A673 (cell line): ENCODE measurements at places on chromosomes 7 and 10. TPM values are rescaled to one million over a fixed set of nuclear protein-coding genes. Genes with fewer than 3 reads are reported as not detected.

RARRES2 gene
- not detected in 2 replicates for total RNA-seq

MMRN2 gene
- 0.09 TPM in 1 of 2 replicates, not detected in the other for total RNA-seq

RNF148 gene
- total RNA-seq: 5.4 and 6.1 TPM in 2 replicates

FAM25G gene
- total RNA-seq: not detected in 2 replicates

ADAMTS14 gene
- total RNA-seq: 0.09 and 0.21 TPM in 2 replicates

GIMAP7 gene
- total RNA-seq: not detected in 2 replicates

HMX3 gene
- total RNA-seq: 0.26 TPM in 1 of 2 replicates, not detected in the other

FLNC gene
- 6.5 and 7.8 TPM in 2 replicates for total RNA-seq

HEPACAM2 gene
- not detected in 2 replicates for total RNA-seq

CYP26C1 gene
- total RNA-seq: 0.13 and 0.20 TPM in 2 replicates

IFIT1B gene
- not detected in 2 replicates for total RNA-seq

SPDYE18 gene
- not detected in 2 replicates for total RNA-seq

RTKN2 gene
- 21.9 and 22.3 TPM in 2 replicates for total RNA-seq

HMX2 gene
- not detected in 2 replicates for total RNA-seq

ZDHHC4 gene
- 72.4 and 79.2 TPM in 2 replicates for total RNA-seq

PRSS37 gene
- not detected in 2 replicates for total RNA-seq

PNLIPRP3 gene
- not detected in 2 replicates for total RNA-seq

C10orf62 gene
- not detected in 2 replicates for total RNA-seq

CPSF4 gene
- total RNA-seq: 75.3 and 87.5 TPM in 2 replicates

TMEM140 gene
- total RNA-seq: not detected in 2 replicates

STEAP2 gene
- total RNA-seq: 114 and 134 TPM in 2 replicates

TMEM213 gene
- total RNA-seq: not detected in 2 replicates

ABCF2 gene
- 65.5 and 69.0 TPM in 2 replicates for total RNA-seq

IPMK gene
- 8.2 and 8.3 TPM in 2 replicates for total RNA-seq

GCK gene
- not detected in 2 replicates for total RNA-seq

EVX1 gene
- not detected in 2 replicates for total RNA-seq

CPA1 gene
- total RNA-seq: not detected in 2 replicates

MYH16 gene
- not detected in 2 replicates for total RNA-seq

TFR2 gene
- total RNA-seq: 1.4 and 2.0 TPM in 2 replicates

TMEM229A gene
- total RNA-seq: 22.2 and 24.6 TPM in 2 replicates

LRRC17 gene
- 9.2 and 10.0 TPM in 2 replicates for total RNA-seq

TMEM176B gene
- total RNA-seq: 2.2 and 2.3 TPM in 2 replicates

MMD2 gene
- not detected in 2 replicates for total RNA-seq

EN2 gene
- not detected in 2 replicates for total RNA-seq

SPOCK2 gene
- 0.11 and 0.32 TPM in 2 replicates for total RNA-seq

SPDYE9 gene
- not detected in 2 replicates for total RNA-seq

LRIT1 gene
- total RNA-seq: not detected in 2 replicates

TYW1B gene
- total RNA-seq: 2.6 TPM in 2 replicates

CALML5 gene
- total RNA-seq: not detected in 2 replicates
